KG1 (cell line): ENCODE measurements at places on chromosomes 7 and 10.

DNA sequence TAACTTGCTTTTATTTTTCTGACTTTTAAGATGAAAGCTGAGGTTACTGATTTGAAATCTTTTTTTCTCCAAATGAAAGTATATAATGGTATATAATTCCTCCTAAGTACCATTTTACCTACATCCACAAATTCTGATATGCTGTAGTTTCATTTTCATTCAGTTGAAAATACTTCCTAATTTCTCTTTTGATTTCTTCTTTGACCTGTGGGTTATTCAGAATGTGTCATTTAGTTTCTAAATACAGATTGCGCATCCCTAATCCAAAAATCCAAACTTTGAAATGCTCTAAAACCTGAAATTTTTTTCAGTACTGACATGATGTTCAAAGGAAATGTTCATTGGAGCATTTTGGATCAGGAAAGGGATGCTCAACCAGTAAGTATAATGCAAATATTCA is 168.7 kb downstream of the CELF2 start:
- DNase-seq, result no peak

DNA sequence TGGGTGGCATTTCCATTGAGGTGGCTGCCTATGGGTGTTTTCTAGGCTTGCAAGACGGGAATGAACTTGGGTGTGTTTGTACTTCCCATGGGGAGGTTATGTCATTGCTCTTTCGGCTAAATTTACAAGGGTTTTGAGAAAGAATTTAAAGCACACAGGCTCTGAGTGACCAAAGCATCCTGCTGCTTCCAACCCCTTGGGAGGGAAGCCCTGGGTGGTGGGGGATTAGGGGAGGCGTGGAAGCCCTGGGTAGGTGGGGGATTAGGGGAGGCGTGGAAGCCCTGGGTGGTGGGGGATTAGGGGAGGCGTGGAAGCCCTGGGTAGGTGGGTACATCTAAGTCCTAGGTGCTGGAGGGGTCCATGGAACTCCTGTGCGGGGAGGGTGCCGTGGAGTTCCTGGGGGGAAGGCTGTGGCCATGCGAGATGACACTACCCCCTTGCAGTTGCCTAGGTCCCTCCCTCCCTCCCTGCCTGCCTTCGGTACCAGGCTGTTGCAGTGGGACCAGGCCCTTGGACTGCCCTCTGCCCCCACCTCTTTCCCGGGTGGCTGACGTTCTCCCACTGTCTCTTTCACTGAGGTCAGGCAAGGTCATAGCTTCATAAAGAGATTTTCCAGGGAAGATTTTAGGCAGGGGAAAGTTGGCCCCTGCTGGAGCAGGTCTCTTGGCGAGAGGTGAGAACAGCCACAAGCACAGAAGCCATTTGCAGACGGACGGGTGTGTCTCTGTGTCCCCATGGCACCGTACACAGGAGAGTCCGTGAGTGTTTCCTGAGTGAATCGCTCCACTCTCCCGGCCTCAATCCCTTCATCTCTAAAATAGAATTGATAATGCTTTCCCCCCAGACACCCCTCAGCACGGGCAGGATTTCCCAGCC is 19.5 kb downstream of the PRF1 start:
- DNase-seq, result no peak

DNA sequence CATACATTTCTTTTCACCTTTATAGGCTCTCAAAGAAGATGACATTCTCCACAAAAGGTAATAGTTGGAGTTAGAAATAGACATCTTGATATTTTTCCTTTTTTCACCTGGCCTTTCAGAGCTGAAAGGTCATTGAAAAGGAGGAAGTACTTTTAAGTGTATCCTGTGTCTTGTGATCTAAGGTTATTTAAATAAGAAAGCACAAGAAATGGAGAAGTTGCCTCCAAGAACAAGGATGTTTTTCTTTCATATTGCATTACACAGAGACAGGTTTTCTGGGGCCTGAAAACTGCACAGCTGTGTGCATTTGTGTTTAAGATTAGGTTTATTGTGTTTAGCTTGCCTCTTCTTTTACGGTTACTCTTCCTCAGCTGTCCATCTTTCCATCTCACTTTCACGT is 103.4 kb upstream of the SEMA3D start:
- DNase-seq, result no peak

DNA sequence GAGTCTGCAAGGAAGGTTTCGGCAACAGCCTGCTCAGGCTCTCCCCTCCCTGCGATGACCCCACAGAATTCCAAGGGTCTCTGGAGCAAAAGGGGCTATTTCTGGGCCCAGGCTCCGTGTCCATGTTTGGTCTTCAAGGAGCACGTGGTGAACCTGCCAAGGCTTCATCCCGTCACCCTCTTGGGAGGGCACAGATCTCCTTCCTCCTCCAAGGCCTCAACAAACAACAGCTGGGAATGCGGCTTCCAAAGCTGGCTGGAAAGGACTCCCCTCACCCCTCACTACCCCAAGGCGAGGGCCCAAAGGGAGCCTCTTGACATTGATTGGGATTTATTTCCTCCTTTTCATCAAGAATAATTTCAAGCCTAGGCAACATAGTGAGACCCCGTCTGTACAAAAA is 14.0 kb upstream of the KPNA7 start:
- DNase-seq, result no peak

DNA sequence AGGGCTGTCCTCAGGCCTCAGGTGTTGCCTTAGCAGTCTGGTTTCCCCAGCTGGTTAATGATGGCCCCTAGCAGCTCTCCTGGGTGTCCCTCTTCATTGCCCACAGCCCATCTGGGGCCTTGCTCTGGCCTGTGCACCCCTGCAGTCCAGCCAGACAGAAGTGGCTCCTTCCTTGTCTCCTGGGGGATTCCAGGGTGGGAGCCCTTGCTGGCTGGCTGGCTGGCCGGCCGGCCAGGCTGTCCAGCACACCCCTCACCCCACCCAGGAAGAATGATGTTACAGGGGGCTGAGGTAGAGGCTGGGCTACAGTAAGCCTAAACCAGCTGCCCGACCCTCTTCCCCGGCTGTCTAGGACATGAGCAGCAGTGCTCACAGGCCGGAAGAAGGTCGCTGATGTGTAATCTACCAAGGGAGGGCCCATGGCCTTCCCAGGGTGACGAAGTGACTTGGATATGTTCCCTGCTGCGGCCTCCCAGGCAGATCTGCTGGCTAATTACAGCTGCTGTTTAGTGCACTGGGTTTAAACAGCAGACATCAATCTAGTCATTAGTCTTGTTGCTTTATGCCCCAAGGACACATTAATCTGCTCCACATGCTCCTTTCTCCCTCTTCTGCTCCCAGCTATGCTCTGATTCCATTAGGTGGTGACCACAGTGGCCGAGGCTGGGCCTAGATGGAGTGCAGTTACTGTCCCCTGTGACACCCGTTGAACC is 53.8 kb upstream of the LRRC4 start:
- DNase-seq, result no peak

GRCh38 chr7:13834328-13834761 is 155.1 kb downstream of the ETV1 start:
- DNase-seq, result no peak

DNA sequence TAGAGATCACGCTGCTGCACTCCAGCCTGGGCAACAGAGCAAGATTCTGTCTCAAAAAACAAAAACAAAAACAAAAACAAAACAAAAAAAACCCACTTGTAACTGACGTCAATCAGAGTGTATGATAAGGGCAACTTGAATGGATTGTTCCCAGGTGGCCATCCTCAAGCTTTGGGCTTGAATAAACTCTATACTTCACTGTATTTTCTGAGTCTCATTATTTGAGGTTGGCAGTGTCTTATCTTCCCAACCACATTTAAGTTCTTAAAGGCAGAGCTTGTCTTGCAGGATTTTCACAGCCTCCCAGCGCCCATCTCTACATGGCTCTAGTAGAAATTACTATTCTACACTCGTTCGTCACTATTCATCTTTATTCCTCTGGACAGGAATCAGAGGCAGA is 5.1 kb upstream of the OAT start:
- no peak for DNase-seq

DNA sequence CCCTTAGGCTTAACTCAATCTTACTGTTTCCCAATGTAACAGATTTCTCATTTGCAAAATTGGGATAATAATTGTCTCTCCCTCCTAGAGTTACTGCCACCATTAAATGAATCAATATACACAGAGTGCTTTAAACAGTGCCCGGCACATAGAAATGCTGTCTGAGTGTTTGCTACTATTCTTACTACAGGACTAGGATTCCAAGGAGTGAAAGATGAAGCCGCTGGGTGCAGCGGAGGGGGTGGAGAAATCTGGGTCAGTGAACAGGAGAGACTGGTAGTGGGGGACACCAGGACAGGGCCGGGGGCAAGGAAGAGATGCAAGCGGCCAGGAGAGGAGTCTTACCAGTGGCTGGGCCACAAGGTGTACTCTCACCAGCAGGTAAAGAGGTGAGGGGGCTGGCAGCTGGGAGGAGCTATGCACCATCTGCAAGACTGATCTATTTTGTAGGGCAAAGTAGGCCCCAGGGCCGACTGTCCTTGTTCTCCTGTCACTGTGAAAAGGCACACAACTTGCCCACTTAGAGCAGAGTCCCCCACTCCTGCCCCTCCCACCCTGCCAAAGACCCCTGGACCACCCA is 18.5 kb upstream of the PRRT4 start:
- DNase-seq, result no peak
